ENCODE measurements at places on chromosomes 4 and X.
A peak's percentile ranks its signal among the peaks of the same experiment; 100 is the strongest.

DNA sequence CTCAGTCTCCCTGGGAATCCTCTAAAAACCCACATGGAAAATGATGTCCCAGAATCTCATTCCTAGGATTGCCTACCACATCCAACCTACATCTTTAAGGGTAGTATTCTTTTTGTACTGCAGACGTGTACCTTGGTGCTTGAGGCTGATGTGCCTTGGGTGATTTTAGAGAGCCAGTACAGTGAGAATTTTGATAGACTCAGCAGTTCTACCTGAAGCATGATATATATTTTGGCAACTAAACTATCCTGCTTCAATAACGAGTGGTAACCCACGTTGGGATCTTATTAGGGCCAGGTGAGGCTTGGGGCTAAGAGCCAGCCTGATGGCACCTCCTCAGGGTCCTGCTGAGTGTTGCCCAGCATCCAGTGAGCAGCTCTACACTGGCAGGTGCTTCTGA lies 140.4 kb downstream of the ZNF518B start:
- no peak for DNase-seq

- no peak for DNase-seq
Measured at GRCh38 chrX:115533485-115533884, 27.5 kb upstream of the PLS3 start.

- no peak for DNase-seq
Measured at GRCh38 chrX:11778230-11778629, 20.2 kb downstream of the MSL3 start.

DNA sequence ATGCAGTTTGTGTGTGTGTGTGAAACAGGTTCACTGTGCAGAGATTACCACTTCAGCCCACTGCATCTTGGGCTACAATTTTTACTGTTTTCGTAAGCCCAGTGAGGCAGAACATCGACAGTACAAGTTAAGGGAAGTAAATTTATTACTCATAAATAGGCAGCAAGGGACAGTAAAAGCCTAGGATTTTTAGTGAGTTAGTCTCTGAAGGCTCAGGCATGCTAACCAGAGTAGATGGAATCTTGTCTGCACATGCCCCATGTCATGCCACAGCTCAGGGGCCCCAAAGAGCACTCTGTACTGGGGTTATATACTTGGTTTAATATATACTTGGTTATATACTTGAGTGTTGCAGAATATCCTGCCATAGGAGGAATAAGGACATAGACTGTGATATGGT lies 825.7 kb downstream of the TECRL start:
- DNase-seq = no peak

- no peak for DNase-seq
Measured at GRCh38 chrX:57528670-57529255, 63.0 kb upstream of the ZXDB start.

- DNase-seq = no peak
Measured at GRCh38 chr4:53764761-53765490, 173.6 kb upstream of the LNX1 start.

DNA sequence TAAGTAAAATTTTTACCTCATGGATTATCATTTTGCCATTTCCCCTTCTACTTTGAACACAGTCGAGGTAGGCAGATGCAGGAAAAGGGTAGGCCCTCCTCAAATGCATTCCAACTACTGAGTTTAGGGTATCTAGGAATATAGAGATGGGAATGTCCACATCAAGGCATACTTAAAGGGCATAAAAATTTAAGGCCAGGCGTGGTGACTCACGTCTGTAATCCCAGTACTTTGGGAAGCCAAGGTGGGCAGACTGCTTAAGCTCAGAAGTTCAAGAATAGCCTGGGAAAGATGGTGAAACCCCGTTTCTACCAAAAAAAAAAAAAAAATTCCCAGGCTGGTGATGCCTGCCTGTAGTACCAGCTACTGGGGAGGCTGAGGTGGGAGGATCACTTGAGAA lies 146.5 kb downstream of the PDGFC start:
- no peak for DNase-seq

- DNase-seq = peak; percentile 24
Measured at GRCh38 chrX:123648028-123648810, 84.6 kb downstream of the THOC2 start.

- DNase-seq = no peak
Measured at GRCh38 chr4:51906167-51906958, 63.4 kb downstream of the DCUN1D4 start.

- no peak for DNase-seq
Measured at GRCh38 chr4:116752027-116752426, 333.3 kb downstream of the TRAM1L1 start.

DNA sequence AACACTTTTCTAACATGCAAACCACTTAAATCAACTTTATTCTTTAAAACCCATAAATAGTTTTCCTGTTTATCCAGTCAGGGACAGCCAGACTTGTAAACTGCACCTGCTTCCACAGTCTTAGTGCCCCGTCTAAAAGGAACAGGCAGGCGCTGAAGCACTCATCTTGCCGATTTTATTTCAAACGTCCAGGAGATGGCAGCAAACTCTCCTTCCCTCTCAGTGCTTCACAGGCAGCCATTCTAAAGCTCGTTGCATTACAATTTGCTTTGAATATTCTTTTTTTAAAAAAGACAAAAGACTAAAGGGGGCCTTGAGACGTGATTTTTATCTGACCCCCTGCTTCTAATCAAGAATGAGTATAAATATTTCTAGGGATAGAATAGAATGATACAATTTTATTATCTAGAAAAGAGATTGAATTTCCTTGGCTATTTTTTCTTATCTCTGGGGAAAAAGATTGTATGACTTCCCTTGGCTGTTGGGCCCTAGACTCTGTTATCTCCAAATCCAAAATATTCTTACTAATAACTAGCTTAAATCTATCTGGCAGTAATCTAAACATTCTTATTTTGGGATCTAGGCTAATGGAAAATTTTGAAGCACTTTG lies 93.6 kb upstream of the MYOZ2 start:
- DNase-seq = peak; percentile 33

- no peak for DNase-seq
Measured at GRCh38 chr4:121822796-121823504, 733 bp downstream of the CCNA2 start.

DNA sequence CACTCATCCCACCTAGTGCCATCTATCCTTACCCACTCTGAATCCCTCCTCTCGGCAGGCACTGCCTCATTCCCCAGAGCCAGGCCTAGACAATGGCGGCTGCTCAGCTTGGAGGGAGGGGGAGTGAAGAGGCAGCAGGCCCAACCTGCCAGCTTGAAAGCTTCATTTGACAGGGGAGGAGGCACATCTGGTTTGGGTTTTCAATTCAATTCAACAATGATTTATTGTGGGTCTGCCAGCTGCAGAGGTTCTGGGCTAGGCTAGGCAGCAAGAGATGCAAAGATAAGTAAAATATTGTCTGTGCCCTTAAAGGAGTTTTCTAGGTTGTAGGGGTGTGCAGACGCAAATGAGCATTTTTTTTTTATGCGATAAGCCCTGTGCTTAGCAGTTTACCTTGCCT lies 58.5 kb downstream of the RTL9 start:
- DNase-seq = no peak
